Effector memory CD4-positive, alpha-beta T cell (primary cell): ENCODE measurements at places on chromosomes 3 and 15.

DNA sequence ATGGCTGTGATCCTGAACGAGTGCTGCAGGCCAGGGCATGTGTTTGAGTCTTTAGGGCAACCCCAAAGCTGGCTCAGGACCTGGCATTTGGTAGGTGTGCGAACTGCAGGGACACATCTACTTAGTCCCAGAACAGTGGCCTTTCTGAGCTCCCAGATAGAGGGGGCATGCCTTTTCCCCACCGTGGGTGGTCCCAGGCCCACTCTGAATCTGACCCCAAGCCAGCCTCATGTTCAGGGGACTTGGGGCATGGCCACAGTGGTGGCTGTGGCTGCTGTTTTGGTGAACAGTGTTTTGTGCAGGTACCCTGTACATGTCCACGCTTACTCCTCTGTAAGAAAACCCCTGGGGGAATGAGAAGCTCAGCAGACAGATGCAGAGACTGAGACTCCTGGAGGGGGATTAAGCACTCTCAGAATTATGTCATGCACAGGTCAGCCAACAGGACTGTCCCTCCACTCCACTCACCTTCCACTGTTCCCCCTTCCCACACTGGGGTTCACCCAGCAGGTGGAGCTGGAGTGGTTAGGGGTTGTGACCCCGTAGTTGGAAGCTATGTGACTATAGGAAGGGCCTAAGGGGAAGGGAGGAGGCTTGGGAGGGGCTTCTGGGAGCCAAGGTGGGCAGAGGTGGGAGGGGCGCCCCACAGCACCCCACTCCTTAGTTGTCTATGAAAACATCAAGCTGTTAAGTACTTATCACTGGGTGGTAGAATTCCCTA lies 16.4 kb downstream of the ESYT3 start:
- no peak for DNase-seq

GRCh38 chr3:110227991-110228390 lies 843.6 kb upstream of the NECTIN3 start:
- DNase-seq = no peak

DNA sequence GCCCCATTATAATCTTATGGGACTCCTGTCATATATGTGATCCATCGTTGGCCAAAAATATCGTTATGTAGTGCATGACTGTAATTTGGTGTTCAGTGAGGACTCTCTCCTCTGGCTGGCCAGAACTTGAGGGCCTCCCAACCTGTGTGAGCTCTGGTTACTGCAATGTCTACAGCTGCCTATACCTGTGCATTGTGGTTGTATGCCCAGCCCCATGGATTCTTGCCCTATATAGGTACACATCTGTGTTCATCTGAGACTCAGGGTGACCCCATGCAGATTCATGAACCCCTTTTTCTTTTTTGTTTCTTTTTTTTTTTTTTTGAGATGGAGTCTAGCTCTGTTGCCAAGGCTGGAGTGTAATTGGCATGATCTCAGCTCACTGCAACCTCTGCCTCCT lies 32.6 kb upstream of the KLF13 start:
- no peak for DNase-seq

DNA sequence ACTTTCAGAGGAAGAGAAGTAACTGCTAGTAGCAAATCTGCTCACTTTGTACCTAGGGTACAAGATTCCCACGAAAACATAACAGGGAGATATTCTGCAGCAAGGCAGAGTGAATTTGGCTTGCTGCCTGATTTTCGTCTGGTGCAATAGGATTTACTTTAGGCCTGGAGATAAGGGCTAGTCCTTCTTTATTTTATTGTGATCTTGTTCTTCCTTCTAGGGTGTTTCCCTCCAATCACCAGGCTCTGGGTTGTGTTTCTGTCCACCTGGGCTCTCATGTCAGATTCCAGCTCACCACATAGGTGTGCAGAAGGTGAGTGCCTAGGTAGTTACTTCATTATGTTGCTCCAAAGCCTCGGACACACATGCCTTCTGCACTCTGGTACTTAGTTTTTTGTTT lies 211.8 kb upstream of the RGMA start:
- no peak for DNase-seq

GRCh38 chr3:148943506-148944205 lies 47.7 kb upstream of the GYG1 start:
- DNase-seq = no peak

GRCh38 chr3:59290358-59290757 lies 240.5 kb upstream of the CFAP20DC start:
- no peak for DNase-seq
